ENCODE measurements at places on chromosomes 16 and 17.

DNA sequence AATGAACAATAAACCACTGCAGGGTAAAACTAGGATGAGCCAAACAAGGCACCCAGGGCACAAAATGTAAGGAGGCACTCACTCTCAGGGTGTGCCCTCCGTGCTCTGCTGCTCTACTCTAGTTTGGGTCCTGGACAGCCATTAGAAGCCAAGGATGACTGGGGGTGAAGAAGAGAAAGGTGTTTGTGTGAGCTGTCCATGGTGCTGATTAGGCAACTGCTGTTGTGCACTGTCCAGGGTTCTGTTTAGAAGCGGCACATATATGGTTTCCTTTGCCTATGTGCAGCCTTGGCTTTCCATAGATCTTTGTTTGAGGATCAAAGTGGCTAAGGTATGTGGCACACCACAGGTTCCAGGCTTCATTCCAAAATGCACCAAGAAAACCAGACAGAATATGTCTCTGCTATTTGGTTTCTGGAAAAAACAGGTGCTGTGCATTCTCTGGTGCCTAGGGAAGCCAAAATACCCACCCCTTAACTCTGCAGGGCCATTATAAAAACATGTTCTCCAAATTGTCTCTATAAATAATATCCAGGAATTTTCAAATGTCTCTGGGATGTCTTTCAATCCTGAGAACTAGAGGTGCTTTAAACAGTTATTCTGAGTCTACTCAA is 123.5 kb downstream of the CBLN1 start:
- DNase-seq: no peak

- DNase-seq: no peak
These were observed 11.4 kb upstream of the ITGA3 start for GRCh38 chr17:50044483-50044882.

DNA sequence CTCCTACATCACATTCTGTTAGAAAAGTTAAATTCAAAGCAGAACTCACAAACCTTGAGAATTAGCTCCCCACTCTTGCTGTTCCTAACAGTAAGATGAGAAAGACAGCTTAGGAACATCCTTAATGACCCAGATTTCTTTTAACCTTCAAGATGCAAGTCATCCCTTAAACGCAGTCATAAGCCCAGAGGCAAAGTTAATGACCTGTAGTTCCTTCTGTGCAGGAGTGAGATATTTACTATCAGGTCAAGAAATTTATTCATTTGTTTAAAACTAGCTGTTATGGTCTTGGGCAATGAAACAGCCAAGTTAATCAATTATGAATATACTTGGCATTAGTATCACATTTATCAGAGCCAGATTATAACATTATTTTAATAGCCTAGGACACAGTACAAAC is 37.1 kb downstream of the NXPH3 start:
- DNase-seq: no peak

DNA sequence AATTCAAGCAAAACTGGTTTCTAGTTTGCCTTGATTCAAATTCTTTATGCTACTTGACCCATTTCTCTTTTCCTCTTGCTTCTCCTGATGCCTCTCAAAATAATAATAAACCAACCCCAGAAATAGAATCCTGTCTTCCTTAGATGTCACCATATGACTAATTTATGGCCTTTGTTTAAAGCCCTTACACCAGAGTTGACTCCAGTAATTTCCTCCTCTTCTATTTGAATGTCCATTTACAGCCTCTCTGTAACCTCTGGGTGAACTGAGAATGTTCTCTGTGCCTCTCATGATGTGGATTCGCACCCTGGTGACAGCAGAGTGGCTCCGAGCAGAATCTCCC is 31.5 kb downstream of the ZFHX3 start:
- no peak for DNase-seq
